Cardiac muscle cell (in vitro differentiated cells and primary cell): ENCODE measurements at places on chromosomes 3 and 15. TPM values are rescaled to one million over a fixed set of nuclear protein-coding genes. Genes with fewer than 3 reads are reported as not detected.
A peak's percentile ranks its signal among the peaks of the same experiment; 100 is the strongest.

DNA sequence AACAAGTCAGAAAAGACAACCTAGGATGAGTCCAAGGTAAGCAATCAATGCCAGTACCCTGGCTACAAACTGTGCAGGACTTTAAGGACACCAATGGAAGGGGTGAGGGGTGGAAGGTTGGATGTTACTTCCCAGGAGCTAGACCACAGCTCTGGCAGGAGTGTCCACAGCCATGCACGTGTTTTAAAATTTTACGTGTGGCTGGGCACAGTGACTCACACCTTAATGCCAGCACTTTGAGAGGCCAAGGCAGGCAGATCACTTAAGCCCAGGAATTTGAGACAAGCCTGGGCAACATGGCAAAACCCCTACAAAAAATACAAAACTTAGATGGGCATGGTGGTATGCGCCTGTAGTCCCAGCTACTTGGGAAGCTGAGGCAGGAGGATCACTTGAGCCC is 14.7 kb upstream of the HDC start:
- DNase-seq: no peak
- no peaks in the 10 kb centered on the region for H3K36me3 ChIP-seq
- no peak overlapping the region for H3K4me3 ChIP-seq
- H3K27me3 ChIP-seq: no peaks in the 10 kb centered on the region
- no peaks in the 10 kb centered on the region for H3K4me1 ChIP-seq
- H3K27ac ChIP-seq: no peak overlapping the region

GRCh38 chr3:99620976-99621375 is 17.4 kb upstream of the COL8A1 start:
- H3K4me1 ChIP-seq: no peaks in the 10 kb centered on the region
- H3K4me3 ChIP-seq: no peak overlapping the region
- DNase-seq: no peak

DNA sequence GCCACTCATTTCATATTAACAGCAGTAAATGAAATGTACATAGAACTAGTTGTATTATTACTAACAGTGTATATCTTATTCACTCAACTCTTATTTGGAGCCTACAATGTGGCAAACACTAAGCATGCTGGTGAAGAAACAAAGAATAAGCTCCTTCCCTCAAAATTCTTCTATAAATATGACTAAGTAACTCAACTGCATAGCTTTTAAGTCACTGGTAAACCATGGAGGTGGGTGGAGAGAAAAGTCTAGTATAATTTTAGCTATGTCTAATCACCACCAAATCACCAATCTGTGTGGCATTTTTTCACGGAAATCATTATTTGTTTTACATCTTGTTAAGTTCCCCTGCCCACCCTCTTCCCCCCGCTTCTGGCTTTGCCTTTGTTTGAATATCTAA is 17.5 kb downstream of the COPS2 start:
- peaks cover 70% of the 10 kb centered on the region for H3K36me3 ChIP-seq
- no peak overlapping the region for H3K4me3 ChIP-seq
- DNase-seq: no peak
- no peaks in the 10 kb centered on the region for H3K4me1 ChIP-seq
- no peak overlapping the region for H3K27ac ChIP-seq

DPPA2 gene
- total RNA-seq: not detected in 2 replicates

GRCh38 chr15:40435710-40436089 is 5.1 kb upstream of the BAHD1 start:
- DNase-seq: no peak
- H3K36me3 ChIP-seq: no peaks in the 10 kb centered on the region
- peak overlapping the region; percentile 25 for H3K4me3 ChIP-seq
- peaks cover 39% of the 10 kb centered on the region for H3K4me1 ChIP-seq
- H3K27ac ChIP-seq: no peak overlapping the region
- peaks cover 18% of the 10 kb centered on the region for H3K27me3 ChIP-seq

DNA sequence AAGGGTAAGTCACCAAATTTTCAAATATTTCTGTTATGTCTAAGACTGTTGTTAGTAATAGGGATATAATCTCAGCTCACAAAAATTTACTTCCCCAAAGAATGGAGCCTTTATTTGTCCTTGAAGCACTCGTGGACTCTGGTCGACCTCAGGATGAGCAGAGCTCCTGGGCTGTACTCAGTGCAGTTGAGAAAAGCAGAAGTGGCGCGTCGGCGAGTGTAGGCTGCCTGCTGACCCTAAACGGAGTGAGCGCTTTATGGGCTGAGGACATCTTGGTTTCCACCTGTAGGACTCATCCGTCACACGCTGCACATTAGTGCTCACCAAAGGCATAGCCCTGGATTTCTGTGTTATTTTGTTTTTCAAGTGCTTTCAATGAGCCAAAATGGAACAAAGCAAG is 11.0 kb downstream of the GABRA5 start:
- H3K36me3 ChIP-seq: no peaks in the 10 kb centered on the region
- no peaks in the 10 kb centered on the region for H3K27me3 ChIP-seq
- DNase-seq: no peak
- no peaks in the 10 kb centered on the region for H3K4me1 ChIP-seq
- H3K4me3 ChIP-seq: no peak overlapping the region

DNA sequence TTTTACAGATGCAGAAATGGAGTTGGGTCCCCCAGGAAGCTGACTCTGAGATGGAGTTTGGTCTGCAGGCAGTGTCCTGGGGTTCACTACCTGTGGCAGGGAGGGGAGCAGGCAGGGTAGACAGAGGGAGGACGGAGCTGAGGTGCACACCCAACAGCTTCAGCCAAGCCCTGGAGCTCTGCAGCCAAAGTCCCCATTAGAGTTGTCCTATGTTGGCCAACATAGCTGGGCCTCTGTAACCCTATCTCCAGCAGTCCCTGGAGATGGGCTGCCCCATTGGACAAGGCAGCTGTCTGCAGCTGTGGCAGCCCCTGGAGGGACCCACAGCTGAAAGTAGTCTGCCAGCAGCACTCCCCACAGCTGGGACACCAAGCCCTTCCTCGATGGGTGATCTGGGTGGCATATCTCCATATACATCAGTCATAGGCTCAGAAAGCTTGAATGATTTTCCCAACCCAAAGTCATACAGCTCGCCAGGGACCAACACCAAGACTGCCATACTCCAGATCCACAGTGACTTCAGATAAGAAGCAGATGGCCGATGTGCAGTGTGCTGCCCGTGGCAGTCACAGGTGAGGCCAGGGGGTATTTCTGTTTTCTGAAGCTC is 31.9 kb downstream of the STARD5 start:
- no peaks in the 10 kb centered on the region for H3K36me3 ChIP-seq
- DNase-seq: no peak
- no peaks in the 10 kb centered on the region for H3K4me1 ChIP-seq
- H3K4me3 ChIP-seq: no peak overlapping the region

GRCh38 chr3:174376346-174376745 is 482.8 kb upstream of the NAALADL2 start:
- H3K36me3 ChIP-seq: no peaks in the 10 kb centered on the region
- H3K4me1 ChIP-seq: no peaks in the 10 kb centered on the region
- H3K27ac ChIP-seq: no peak overlapping the region
- no peak overlapping the region for H3K4me3 ChIP-seq
- H3K27me3 ChIP-seq: no peaks in the 10 kb centered on the region

- H3K27me3 ChIP-seq: no peaks in the 10 kb centered on the region
- H3K27ac ChIP-seq: no peak overlapping the region
- H3K4me1 ChIP-seq: no peaks in the 10 kb centered on the region
These were observed 16.3 kb upstream of the A4GNT start for GRCh38 chr3:138148503-138148902.

DNA sequence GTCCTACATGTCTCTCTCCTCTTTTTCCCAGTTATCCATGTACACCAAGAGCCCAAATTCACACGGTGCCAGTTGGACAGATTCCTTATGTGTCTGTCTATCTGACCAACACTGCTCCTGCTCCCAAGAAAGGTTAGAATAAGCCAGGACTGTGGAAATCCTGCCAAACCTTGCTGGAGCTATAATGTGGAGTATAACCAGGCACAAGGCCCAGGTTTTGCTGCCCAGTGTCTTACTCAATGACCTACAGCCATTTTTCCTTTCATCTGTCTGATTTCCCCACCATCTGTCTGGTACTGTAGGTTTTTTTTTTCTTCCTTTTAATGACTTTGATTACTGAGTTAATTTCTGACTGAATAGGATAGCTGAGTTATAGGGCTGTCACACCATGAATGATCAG is 26.5 kb upstream of the MINDY4B start:
- no peak for DNase-seq
- H3K36me3 ChIP-seq: no peaks in the 10 kb centered on the region
- H3K4me3 ChIP-seq: no peak overlapping the region
- no peaks in the 10 kb centered on the region for H3K27me3 ChIP-seq
- H3K27ac ChIP-seq: no peak overlapping the region

DNA sequence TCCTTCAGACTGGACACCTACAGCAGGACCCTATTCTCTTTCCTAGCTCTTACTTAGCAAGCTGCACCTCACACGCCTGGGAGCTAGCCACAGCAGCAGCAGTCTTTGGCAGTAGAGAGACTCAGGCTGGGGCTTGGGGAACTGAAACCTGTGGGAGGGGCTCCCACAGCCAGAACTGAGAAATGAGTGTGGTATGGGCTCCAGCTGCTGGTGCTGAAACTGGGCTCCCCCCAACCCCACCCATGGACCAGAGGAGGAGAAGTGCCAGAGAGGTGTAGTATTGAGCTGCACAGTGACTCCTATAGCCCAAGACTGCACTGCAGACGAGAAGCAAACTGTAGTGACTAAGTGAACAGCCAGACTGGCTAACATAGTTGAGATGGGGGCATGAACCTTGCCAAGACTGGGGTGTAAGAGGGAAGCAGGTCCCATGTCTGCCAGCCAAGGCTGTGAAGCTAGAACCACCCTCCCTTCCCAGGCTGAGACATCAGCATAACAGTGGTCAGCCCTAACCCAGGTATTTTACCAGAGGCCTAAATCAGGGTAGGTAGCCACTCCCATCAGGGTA is 62.5 kb downstream of the MYO5A start:
- no peak overlapping the region for H3K4me3 ChIP-seq
- H3K36me3 ChIP-seq: no peaks in the 10 kb centered on the region
- peaks cover 22% of the 10 kb centered on the region for H3K4me1 ChIP-seq
- peak; percentile 16 for DNase-seq
- H3K27me3 ChIP-seq: no peaks in the 10 kb centered on the region

- H3K27me3 ChIP-seq: no peaks in the 10 kb centered on the region
- H3K36me3 ChIP-seq: no peaks in the 10 kb centered on the region
- no peak overlapping the region for H3K4me3 ChIP-seq
- DNase-seq: no peak
- H3K4me1 ChIP-seq: peaks cover 4% of the 10 kb centered on the region
- H3K27ac ChIP-seq: no peak overlapping the region
These were observed 298.5 kb downstream of the SI start for GRCh38 chr3:164779816-164780215.

GRCh38 chr3:67947808-67948508 is 293.5 kb upstream of the SUCLG2 start:
- H3K27me3 ChIP-seq: no peaks in the 10 kb centered on the region
- no peak for DNase-seq
- no peak overlapping the region for H3K4me3 ChIP-seq
- H3K4me1 ChIP-seq: no peaks in the 10 kb centered on the region

DNA sequence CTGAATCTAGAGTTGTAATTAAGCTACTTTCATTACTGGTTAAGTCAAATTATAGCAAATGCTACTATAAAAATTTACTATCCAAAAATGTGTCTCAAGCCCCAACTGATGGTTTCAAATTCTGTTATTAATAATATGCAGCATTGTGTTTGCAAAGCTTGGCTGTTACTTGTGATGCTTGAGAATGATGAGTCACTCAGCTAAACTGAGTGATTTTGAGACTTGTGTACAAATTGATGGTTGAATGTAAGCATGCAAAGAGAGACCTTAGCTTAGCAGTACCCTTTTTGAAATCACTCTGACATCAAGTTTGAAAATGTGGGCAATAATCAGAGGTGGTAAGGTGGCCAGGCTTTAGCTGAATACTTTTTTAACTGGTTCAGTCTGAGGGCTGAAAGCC is 27.6 kb downstream of the OPA1 start:
- no peak overlapping the region for H3K4me3 ChIP-seq
- no peak for DNase-seq
- no peaks in the 10 kb centered on the region for H3K27me3 ChIP-seq

DNA sequence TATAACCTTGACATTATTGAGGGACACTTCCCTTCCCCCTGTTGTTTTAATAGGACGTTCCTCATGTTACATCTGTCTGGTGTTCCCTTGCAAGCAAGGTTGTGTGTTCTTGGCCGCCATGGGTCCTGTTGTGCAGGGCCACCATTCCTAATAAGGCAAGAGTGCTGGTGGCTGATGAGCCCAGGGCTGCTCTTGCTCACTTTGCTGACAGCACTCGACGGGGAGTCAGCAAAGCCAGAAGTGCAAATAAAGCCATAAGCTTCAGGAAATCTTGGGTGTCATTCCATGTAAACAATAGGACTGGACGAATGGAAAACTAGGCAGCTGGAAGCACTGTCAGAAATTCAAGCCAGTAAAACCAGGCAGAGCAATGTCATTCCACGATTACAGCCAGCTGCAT is 75.8 kb downstream of the SQOR start:
- no peaks in the 10 kb centered on the region for H3K36me3 ChIP-seq
- peak overlapping the region; percentile 38 for H3K27ac ChIP-seq
- H3K4me3 ChIP-seq: no peak overlapping the region
- DNase-seq: no peak
- no peaks in the 10 kb centered on the region for H3K4me1 ChIP-seq

GRCh38 chr3:9553021-9553947 is at the start of gene LHFPL4:
TSS of gene LHFPL4 (minus strand) at chr3:9553822. CDS start at chr3:9552679, 1,143 bp downstream.
- H3K4me1 ChIP-seq: no peaks in the 10 kb centered on the region
- no peak within 1 kb of the TSS for H3K27ac ChIP-seq
- peaks cover 51% of the 10 kb centered on the region for H3K27me3 ChIP-seq
- no peak for DNase-seq

FANCD2 gene
- total RNA-seq: 14.8 and 84.3 TPM in 2 replicates

CYP1A2 gene
- not detected in 2 replicates for total RNA-seq

GRCh38 chr3:152183473-152183872 is 85.3 kb upstream of the MBNL1 start:
- H3K4me1 ChIP-seq: peaks cover 3% of the 10 kb centered on the region
- H3K27ac ChIP-seq: no peak overlapping the region
- DNase-seq: peak; percentile 63
- H3K36me3 ChIP-seq: no peaks in the 10 kb centered on the region
- H3K4me3 ChIP-seq: no peak overlapping the region

ADCY5 gene
- total RNA-seq: 47.7 and 93.7 TPM in 2 replicates

GRCh38 chr15:47870300-47870955 is 153.1 kb downstream of the SEMA6D start:
- no peaks in the 10 kb centered on the region for H3K27me3 ChIP-seq
- no peak overlapping the region for H3K4me3 ChIP-seq
- H3K27ac ChIP-seq: no peak overlapping the region
- DNase-seq: no peak
- H3K4me1 ChIP-seq: peaks cover 14% of the 10 kb centered on the region

PPARG gene
- total RNA-seq: 0.32 and 0.45 TPM in 2 replicates
